Anterior cingulate cortex (tissue), 58 donors: ENCODE measurements at places on chromosomes 11 and 22.

DNA sequence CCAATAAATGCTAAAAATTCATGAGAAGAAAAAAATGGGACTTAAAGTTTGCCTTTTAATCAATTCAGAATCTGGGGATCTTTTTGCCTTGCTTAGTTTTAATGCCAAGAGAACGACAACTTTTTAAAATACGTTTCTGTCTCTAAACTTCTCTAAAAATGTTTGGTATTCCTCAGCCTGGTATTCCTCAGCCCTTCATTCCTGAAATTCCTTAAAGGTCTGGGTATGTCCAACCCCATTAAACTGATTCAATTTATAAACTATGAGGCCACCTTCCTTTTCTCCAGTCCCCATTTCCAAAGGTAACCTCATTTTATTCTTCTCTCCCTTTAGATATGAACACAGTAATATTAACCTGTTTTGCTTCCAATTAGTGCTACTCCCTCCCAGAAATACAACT is 16.6 kb downstream of the POLA2 start:
- no peak for DNase-seq

GRCh38 chr11:106697058-106697457 is 321.2 kb downstream of the GUCY1A2 start:
- no peak for DNase-seq

DNA sequence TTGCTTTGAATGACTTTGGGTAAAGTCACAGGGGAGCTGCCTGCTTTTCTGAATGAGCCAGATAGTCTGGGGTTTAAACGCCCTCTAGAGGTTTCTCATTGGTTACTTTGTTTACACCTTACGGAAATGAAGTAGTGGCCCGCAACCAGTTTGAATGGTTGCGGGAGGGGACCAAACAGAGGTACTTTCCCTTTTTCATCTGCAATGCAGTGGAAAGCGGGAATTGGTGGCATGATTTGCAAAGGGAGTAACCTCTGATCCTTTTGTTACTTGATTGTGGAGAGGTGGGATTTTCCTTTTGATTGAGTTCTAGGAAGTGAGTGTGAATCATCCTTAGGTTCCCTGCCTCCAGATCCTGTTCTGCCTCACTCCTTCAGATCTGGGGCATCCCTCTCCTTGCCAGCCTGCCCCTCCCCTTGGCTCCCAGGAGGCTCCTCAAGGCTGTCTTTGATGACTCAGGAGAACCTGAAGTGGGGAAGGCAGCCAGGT is 15.9 kb upstream of the GLYATL1 start:
- DNase-seq = no peak

GRCh38 chr22:47162865-47163264 is 400.4 kb downstream of the TBC1D22A start:
- DNase-seq = no peak

DNA sequence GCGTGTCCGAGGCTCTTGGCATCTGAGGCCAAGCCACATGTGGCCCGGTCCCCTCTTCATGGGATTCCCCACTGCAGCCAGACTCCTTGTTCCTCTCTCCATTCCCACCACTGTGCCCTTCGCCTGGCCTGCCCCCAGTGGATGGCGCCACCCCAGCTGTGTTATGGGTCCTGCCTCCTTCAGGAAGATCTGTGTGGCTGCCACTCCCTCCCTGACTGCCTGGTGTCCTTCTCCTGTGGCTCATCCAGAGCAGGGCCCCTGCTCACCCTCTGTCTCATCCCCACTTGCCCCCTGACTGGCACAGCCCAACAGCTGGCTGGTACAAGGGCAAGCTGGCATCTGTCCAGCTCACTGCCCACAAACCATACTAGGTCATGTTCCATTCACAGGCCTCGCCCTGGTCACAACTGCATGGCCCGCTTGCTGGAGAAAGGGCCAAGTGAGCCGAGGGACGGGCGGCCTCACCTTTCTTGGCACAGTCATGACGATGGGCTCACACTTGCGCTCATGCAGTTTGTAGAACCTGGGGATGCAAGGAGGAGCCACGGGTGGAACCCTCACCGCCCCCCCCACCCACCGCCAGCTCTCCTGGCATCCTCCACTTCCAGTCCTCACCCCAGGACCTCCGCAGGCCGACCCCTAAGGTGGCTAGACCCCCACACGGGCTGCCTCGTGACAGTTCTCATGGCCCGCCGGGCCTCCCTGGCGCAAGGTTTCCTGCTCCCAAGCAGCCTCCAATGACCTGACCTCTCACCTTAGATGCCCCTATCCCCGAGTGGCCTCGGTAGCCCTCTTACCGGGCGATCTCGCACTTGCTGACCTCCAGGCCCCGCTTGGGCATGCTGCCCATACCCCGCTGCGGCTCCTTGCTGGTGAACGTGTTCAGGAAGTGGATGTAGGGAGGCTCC is 2.1 kb upstream of the PTPRCAP start:
- DNase-seq = no peak

- no peak for DNase-seq
These were observed 96.7 kb downstream of the LARGE1 start for GRCh38 chr22:33823552-33823951.

GRCh38 chr22:50179937-50180726 is 5.6 kb upstream of the TRABD start:
- no peak for DNase-seq

- no peak for DNase-seq
These were observed 30.1 kb downstream of the NRXN2 start for GRCh38 chr11:64692764-64693331.

DNA sequence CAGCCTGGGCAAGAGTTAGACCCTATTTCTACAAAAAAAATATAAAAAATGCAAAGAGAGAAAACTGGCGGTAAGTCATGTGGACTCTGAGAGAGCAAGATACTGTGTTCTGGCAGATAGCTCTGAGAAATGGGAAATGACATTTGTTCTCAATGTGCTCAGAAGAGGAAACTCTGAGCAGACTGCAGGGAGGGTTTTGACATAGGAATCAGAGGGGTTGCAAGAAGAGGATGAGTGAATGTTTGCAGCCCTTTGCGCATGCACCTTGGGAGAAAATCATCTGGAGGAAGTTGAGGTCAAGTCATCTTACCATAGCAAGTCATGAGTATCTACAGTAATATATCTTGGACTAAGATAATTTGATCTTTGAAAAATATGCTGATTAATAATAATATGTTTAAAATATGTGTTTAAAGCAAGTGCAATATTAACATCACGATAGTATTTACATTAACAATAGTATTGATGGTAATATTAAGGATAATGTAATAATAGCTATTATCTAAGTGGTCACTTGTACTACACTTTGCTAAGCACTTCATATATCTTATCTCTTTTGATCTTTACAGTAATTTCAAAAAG is 2.6 kb downstream of the ACER3 start:
- DNase-seq = no peak

GRCh38 chr11:35632301-35632700 is 14.0 kb downstream of the FJX1 start:
- no peak for DNase-seq

GRCh38 chr11:71062199-71062598 is 190.2 kb downstream of the SHANK2 start:
- DNase-seq = no peak

DNA sequence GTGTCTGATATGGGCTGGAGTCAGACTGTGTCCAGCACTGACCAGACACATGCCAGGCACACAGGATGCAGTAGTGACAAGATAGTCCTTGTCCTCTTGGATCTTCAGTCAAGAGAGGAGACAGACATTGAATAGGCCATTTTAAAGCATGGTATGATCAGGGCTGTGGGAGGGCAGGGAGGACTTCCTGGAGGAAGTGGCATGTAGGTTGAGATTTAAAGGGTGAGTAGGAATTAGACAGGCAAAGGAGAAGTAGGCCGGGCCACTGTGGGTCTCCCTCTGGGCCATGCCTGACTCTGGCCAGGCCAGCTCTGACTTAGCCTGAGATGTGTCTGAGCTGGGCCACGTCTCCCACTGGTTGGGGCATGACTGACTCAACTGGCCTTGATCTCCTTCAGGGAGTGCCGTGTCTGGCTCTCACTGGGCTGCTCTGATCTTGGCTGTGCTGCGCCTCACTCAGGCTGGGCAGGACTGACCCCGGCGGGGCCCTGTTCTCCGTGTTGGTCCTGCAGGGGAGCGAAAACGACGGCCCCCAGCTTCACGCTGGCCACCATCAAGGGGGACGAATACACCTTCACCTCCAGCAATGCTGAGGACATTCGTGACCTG is 71.2 kb downstream of the MYO7A start:
- no peak for DNase-seq

GRCh38 chr11:4975436-4975835 is 19.2 kb upstream of the OR51L1 start:
- no peak for DNase-seq

GRCh38 chr11:18365741-18366140 is 28.6 kb upstream of the LDHA start:
- DNase-seq = no peak

DNA sequence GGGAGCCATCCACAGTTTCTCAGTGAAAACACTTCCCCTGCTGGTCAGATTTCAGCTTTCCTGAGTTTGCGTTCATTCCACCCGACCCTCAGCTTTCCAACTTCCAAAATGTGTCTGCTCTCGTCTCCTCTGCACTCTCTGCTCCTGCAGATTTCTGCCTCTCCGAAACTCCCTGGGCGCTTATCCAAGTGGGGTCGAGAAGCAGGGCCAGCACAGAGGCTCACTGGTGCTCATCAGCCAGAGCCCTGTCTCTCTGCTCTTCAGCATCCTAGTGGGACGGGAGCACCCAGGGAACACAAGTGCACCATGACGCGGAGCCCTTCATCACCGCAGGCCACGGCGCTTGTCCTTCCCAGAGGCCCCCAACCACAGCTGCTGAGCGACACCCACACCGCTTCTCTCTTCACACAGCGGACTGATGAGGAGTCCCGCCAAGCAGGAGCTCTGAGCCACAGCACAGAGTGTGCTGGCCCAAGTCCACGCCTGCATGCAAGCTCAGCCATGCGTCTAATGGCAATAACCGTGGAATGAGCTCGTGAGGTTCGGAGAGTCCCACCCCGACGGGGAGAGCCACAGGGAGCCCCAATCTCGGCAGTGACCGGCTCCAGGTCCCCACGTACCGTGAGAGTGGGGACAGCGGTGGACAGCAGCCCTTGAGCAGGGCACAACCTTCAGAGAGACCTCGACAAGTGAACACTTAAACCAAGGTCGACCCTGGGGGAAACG is 27.9 kb upstream of the MOB2 start:
- DNase-seq = no peak

DNA sequence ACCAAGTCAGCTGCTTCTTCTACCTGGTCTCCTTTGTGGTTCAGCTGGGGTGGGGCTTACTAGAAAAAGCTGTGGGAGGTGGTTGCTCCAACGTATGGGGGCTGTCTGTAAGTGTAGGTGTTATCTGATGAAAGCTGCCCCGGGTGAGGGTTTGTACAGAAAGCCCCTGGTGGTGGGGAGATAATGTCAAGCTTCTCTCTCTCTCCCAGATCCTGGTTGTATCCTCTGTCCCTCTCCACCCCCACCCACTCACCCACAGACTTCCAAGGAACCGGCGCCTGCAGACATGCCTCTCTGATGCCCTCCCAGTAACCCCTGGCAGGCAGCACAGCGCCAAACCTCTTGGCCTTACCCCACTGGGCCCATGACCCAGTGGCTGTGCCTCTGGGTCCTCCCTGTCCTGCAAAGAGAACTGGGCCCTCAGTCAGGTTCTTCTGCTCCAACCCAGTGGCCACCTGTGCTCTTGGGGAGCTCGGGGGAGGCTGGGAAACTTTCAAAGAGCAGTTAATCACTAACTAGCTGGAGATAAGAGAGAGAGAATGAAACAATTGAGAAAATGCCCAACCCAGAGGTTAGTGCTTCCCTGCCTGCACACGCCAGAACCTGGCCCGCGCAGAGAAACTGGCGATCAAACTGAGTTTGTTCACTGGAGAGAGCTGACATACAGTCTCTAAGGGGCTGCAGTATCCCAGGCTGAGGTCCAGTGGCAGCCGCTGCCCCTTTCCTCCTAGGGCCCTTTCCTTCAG is 20.4 kb upstream of the EHF start:
- DNase-seq = no peak

- no peak for DNase-seq
These were observed 314.9 kb downstream of the CTTN start for GRCh38 chr11:70713086-70713835.

- no peak for DNase-seq
These were observed 859.3 kb downstream of the BRD1 start for GRCh38 chr22:48968201-48968959.

GRCh38 chr22:38018938-38019827 is 34.8 kb upstream of the SOX10 start:
- no peak for DNase-seq

- no peak for DNase-seq
These were observed 666 bp downstream of the MSANTD4 start for GRCh38 chr11:106021181-106021966.

GRCh38 chr11:96486890-96487611 is 97.2 kb downstream of the JRKL start:
- no peak for DNase-seq

DNA sequence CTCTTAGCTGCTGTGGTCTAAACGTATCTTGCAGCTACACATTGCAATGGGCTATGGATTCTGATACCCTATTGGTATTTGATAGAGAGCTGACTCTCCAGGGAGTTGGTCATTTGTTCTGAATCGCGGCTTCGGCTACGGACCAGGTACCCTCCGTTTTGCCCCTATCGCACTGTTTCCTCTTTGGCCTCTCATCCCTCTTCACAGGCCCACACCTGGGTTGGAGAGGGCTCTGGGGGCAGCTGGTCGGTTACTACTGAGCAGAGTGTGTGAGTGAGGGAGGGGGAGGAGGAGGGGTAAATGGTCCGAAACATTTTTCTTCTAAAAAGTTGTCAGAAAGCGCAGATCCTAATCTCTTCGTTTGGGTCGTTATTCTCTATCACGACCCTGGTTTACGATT is 48.8 kb upstream of the HSD17B12 start:
- DNase-seq = no peak

- no peak for DNase-seq
These were observed at the start of gene CD81 for GRCh38 chr11:2376751-2377451. Gene CD81 (plus strand): TSS chr11:2377310. CDS start chr11:2377550, 240 bp downstream.

GRCh38 chr11:9210922-9211320 is 54.2 kb downstream of the DENND5A start:
- no peak for DNase-seq

- DNase-seq = no peak
These were observed 28.0 kb downstream of the KCNQ1OT1 start for GRCh38 chr11:2671748-2672147.

DNA sequence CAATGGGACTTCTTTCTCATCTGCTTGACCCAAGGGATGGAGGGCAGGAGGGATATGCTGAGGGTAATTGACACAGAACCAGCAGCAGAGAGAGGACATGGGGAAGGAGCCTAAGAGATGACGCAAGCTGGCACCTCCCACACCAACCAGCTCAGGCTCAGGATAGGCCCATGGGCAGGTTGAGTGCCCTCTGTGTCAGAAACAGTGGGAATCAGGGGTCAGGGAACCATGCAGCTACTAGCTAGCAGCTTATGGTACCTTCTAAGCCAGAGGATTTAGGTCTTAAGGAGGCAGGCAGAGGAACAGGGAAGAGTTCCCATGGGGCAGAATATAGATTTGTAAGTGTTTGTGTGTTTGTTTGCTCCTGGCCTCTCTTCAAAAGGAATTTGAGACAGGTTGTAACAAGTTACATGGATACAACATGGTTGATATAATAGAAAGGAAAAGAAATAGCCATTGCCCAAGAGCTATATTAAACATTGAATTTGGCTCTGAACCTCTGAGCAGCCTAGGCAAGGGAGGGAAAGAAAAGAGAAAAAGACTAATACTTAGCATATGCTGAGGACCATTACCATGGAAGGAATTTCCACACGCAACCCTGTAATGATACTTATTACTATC is 39.9 kb upstream of the NAV2 start:
- no peak for DNase-seq

GRCh38 chr11:2693271-2694261 is 6.2 kb downstream of the KCNQ1OT1 start:
- DNase-seq = peak; percentile 63
